ENCODE measurements at places on chromosomes 2 and 18. TPM values are rescaled to one million over a fixed set of nuclear protein-coding genes. Genes with fewer than 3 reads are reported as not detected.

GRCh38 chr2:10267036-10267435 is 35.7 kb upstream of the HPCAL1 start:
- peaks cover 6% of the 10 kb centered on the region for H3K4me1 ChIP-seq
- no peak overlapping the region for H3K4me3 ChIP-seq
- no peak overlapping the region for H3K27ac ChIP-seq
- no peaks in the 10 kb centered on the region for H3K36me3 ChIP-seq
- DNase-seq: no peak
- peaks cover 2% of the 10 kb centered on the region for H3K27me3 ChIP-seq

- no peak overlapping the region for H3K4me3 ChIP-seq
- no peaks in the 10 kb centered on the region for H3K4me1 ChIP-seq
- no peak overlapping the region for H3K27ac ChIP-seq
- no peak for DNase-seq
- no peaks in the 10 kb centered on the region for H3K36me3 ChIP-seq
These were observed 33.8 kb upstream of the PPM1B start for GRCh38 chr2:44134848-44135247.

DNA sequence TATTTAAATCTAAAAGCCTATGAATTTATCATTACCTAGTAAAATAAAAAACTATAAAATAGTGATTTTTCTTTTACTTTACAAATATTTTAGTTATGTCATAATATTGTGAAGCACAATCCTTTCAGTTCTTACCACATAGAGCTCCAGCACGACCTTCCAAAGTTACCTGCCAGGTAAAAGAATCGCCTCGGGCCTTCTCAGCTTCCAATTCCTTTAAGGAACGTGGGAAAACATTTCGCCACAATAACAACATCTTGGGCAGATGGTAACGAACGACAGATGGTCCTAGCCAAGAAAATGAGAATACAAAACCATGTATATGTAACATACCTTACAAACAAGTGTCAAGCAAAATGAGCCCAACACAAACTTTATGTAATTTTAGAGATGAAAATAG is 23.7 kb downstream of the HEATR5B start:
- H3K27ac ChIP-seq: no peak overlapping the region
- no peaks in the 10 kb centered on the region for H3K4me1 ChIP-seq
- H3K36me3 ChIP-seq: peaks cover 74% of the 10 kb centered on the region
- no peaks in the 10 kb centered on the region for H3K27me3 ChIP-seq

- no peaks in the 10 kb centered on the region for H3K27me3 ChIP-seq
- no peak overlapping the region for H3K27ac ChIP-seq
- H3K36me3 ChIP-seq: no peaks in the 10 kb centered on the region
- no peak for DNase-seq
- no peak overlapping the region for H3K4me3 ChIP-seq
These were observed 19.3 kb downstream of the CCDC178 start for GRCh38 chr18:33421225-33421624.

DNA sequence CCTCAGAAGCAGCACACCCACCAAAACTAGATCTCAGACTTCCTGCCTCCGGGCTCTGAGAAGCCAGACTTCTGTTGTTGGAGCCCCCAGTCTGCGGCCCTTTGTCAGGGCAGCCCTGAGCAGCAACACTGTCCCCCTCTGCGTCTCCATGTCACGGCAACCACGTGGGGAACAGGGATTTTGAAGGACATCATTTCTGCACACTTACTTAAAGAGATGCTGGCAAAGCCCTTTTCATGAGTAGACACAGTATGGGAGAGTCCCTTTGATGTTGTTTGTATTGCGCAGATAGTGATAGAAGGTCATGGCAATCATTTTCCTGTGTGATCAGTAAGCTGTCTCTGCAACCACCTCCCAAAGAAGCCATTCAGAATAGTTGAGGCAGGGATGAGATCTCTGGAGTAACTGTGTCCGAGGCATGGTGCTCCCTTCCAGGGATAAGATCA is 69.1 kb upstream of the ID2 start:
- no peak overlapping the region for H3K4me3 ChIP-seq
- no peaks in the 10 kb centered on the region for H3K36me3 ChIP-seq
- DNase-seq: no peak
- H3K4me1 ChIP-seq: no peaks in the 10 kb centered on the region

Gene TUBA4B
- total RNA-seq: not detected

Gene MEP1B
- 0.09 TPM for total RNA-seq

Data from activated B cell treated with CpG ODN at 0.5 μM for 24 hours (primary cell).